ENCODE measurements at places on chromosomes 2 and 18.

DNA sequence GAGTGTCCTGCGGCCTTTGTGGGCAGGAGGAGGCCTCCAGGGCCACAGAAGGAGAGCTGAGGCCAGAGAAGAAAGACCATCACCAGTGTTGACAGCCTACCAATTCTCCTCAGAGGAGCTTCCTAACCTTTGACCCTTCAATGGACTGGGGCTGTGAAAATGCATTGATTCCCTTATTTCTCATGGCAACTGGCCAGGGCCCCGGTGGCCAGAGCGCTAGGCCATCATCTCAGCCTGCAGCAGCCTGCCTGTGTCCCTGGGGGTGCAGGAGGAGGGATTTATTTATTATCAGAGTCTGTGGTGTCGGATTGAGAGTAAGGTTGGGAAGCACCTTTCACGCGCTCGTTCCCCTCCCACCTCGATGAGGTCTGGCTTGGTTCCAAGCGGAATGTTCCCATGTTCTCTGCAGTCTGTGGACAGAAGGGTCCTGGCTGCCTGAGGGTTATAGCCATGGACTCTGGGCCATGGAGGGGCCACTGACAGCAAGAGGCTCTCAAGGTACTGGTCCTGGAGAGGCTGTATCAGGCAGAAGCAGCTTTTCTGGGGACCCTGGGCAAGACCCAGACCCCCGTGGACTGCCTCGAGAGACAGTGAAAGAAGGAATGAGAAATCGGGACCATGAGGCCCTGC is 53.8 kb downstream of the CYP27C1 start:
- no peak for DNase-seq

- DNase-seq: no peak
Observed at GRCh38 chr2:234850818-234851217, 101.0 kb upstream of the SH3BP4 start.

GRCh38 chr2:168528016-168528415 is 71.9 kb downstream of the CERS6 start:
- no peak for DNase-seq

DNA sequence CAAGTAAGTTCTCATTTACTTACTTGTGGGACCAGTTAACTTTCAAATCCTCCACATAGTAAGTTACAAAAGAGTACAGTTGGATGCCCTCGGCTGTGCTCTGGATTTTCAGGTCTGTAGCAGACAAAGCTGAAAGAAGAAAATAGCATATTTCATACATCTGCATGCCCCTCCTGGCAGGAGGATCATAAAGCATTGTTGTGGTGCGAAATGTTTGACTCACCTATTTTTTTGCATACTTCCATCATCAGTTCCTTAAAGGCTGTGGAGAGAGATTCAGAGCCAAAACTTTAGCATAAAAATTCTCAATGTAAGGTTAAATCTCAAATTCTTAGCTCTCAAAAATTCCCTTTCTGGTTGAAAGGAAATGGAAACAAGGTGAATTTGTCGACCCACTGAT is 70.8 kb upstream of the LPIN2 start:
- no peak for DNase-seq

GRCh38 chr18:76462326-76462694 is 32.7 kb downstream of the ZNF516 start:
- no peak for DNase-seq

- no peak for DNase-seq
Observed at GRCh38 chr18:59877361-59877760, 22.4 kb upstream of the PMAIP1 start.

GRCh38 chr2:30193104-30193681 is 38.1 kb upstream of the LBH start:
- DNase-seq: no peak
